ENCODE measurements at places on chromosomes 5 and 9.

DNA sequence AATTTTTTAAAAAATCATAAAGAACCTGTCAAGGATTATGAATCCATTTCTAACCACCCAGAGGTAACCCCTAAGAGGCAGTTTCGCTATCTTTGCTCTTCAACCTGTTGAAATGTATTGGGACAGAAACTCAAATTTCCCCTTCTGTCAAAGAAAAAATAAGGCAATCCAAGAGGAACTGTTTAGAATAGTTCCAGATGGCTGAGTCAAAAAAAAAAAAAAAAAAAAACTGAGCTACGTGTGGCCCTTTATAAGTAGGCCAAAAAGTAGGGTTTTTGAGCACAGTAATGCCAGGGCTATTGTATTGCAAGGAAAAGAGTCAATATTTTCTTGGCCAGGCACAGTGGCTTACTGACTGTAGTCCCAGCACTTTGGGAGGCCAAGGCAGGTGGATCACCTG is 94.9 kb downstream of the RAD23B start:
- DNase-seq, result no peak

DNA sequence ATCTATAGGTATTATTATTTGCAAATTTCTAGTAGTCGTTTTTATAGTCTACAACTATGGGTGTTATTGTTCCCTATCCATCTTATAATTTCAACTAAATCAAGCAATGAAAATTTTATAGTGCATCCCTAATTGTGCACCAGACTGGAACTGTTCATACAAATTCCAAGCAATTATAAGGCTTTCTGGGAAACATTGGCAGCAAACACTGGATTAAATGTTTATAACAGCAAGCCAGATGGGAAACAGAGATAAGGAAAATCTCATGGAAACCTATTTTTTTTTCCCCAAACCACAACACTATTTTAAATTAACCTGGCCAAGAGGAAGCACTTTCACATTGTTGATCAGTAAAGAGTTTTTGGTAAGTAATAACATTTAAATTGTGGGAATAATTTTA is 524.3 kb downstream of the RASEF start:
- no peak for DNase-seq

GRCh38 chr5:173453167-173453566 is 125.0 kb upstream of the STC2 start:
- DNase-seq, result no peak

GRCh38 chr5:54361691-54362411 is 51.5 kb upstream of the ARL15 start:
- DNase-seq, result no peak

DNA sequence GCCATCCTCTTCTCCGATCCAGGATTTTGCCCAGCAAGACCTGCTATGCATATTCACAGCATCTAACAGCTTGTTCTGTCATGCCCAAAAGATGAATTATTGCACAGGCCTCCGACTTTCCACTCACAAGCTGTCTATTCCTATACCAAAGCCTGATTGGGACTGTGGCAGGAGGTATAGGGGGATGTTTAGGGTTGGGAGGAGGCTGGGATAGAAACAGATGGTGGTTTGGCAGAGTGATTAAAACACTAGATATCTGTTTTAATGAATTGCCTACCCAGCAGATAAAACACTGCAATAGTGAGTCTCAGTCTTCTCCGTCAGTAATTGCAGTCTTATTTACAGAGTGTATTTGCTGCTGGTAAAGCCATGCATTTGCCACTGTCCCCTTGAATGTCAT is 215.3 kb downstream of the TLR4 start:
- DNase-seq, result no peak

- no peak for DNase-seq
Observed at GRCh38 chr9:134968823-134969090, 51.0 kb upstream of the FCN1 start.

- DNase-seq, result no peak
Observed at GRCh38 chr9:7146582-7146981, 388.8 kb downstream of the KDM4C start.

GRCh38 chr9:130441031-130441430 is 3.7 kb upstream of the ASS1 start:
- DNase-seq, result no peak

DNA sequence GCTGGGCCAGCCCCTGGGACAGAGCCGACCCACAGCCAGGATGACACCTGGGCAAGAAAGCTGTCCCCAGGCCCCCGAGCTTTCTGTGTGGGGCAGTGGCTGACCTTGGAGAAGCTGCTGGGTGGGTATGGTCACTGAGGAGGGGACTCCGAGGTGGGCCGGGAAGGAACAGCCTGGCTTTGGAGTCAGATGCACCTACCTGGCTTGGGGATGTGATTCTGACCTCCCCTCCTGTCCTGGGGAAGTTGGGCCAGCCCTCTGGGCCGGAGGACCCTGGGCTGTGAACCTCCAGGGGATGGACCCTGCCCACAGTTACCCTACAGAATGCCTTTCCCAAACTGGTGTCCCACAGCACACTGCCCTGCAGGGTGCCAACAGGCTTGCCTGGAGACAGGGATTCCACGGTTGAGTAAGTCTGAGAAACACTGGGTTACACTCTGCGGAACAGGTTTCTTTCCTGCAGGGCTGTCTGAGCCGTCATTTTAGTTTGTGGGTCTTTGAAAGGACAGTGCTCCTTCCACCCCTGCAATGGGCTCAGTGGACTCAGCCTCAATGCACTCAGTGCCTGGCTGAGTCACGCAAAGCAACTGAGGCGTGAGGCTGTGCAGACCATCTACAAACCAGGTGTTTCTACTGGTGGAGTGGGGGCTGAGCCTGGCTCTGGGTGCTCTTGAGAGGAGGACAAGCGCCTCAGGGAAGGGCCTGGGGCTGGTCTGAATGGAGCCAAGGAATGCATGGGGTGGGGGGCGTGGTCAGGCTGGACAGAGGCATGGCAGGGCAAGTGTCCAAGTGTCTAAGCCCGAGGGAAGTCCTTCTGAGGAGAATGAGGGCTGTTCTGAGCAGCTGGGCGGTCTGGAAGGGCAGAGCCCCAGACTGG is 41.3 kb upstream of the PHYKPL start:
- DNase-seq, result no peak

DNA sequence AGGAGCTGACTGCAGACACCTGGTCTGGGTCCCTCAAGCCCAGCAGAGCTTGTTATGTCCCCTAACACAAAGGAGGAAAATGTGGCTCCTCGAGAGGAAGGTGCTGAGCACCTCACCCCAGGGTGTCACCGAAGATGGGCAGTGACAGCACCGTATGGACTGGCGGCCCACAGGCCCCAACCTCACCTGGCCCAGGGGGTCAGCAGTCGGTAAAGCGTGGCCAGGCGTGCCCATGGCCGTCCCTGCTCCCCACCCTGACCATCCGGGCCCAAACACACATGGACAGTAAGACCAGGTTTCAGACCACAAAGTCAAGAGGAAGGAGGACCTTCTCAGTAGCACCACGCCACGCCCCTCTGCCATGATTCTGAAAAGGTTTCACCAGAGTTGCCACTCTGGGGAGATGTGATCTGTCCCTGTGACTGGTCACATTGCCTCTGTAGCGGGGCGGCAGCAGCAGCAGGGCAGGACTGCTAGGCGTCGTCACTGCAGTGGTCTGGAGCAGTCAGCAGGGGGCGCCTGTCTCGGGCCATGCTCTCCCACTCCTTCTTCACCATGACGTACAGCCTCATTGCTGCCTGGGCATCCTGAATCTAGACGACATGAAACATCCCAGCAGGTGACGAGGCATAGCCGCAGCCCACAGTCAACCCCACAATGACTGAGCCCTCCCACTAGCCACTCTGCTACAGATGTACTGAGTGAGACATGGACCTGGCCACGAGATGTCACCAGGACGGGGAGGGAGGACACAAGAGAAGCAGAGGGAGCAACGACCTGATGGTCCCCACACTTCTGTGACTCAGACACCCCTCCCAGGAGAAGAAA is 11.1 kb downstream of the REXO4 start:
- no peak for DNase-seq

DNA sequence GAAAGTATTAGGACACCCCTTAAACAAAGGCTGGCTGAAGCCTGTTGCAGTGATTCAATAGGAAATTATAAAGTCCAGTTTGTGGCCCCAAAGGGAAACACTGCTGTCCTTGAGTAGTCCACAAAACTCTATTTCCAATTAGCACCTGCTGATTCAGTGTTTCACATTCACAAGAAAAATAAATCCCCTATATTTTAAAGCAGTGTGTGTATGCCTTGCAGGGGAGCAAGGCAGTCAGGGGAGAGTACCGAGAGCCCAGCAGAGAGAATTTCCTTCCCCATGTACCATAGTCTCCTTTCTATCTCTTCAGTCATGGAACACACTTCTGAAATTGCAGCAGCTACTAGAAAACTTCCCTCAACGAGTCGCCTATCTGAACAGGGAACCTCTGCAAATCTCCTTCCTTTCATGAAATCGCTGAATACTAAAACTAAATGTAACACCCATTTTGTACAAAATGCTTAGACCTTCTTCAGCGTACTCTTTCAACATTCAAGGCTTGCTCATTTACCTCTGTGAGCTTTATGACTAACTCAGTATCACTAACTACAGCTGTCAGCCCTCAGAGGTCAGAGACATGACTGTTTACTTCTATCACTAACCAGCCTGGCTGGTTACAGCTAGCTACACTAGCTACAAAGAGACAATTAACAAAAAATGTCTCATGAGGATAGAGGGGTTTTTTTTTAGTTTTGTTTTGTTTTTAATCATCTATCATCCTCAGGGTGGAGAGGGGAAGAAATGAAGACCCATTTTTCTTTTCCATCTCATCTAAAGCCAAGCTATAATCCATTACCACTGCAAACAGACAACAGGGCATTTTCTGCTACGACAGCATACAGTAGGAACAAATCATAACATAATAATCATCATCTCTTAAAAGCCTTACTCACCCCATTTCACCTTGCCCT is 188.7 kb downstream of the EBF1 start:
- DNase-seq, result peak; percentile 14

- no peak for DNase-seq
Observed at GRCh38 chr5:71810471-71811195, 91.6 kb downstream of the CARTPT start.

- no peak for DNase-seq
Observed at GRCh38 chr9:38138276-38138675, 69.2 kb upstream of the SHB start.

GRCh38 chr5:57529864-57530263 is 47.3 kb upstream of the ACTBL2 start:
- no peak for DNase-seq

- no peak for DNase-seq
Observed at GRCh38 chr5:179617930-179618329, 5.5 kb downstream of the HNRNPH1 start.

GRCh38 chr9:129283705-129284606 is 105.9 kb upstream of the IER5L start:
- no peak for DNase-seq

GRCh38 chr9:136009516-136009915 is 48.3 kb upstream of the UBAC1 start:
- DNase-seq, result no peak

- DNase-seq, result no peak
Observed at GRCh38 chr9:132243156-132244074, 81.6 kb downstream of the NTNG2 start.

DNA sequence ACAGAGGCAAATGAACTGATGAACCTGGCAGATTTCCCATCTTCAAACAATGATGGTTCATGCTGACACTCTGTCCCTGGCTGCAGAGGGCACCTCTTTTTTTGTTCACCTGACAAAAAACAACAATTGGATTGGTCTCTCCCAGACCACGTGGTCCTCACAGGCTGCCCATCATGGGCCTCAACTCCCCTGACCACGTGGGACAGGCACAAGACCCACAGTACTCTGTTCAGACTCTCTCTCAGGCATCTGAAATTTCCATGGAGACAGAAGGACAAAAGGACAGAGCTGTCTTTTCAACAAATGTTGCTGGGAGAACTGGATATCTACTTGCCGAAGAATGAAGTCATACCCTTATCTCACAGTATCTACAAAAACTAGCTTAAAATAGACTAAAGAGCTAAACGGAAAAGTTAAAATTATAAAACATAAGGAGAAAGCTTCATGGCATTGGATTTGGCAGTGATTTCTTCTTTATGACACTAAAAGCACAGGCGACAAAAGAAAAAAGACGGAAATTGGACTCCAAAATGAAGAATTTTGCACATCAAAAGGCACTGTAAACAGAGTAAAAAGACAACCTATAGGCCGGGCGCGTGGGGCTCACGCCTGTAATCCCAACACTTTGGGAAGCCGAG is 12.2 kb upstream of the DRD1 start:
- no peak for DNase-seq

GRCh38 chr9:34098307-34098706 is 28.2 kb downstream of the DCAF12 start:
- DNase-seq, result no peak

GRCh38 chr5:62653864-62654575 is 75.4 kb downstream of the LRRC70 start:
- DNase-seq, result no peak

- no peak for DNase-seq
Observed at GRCh38 chr9:123834889-123835562, 94.9 kb downstream of the DENND1A start.

DNA sequence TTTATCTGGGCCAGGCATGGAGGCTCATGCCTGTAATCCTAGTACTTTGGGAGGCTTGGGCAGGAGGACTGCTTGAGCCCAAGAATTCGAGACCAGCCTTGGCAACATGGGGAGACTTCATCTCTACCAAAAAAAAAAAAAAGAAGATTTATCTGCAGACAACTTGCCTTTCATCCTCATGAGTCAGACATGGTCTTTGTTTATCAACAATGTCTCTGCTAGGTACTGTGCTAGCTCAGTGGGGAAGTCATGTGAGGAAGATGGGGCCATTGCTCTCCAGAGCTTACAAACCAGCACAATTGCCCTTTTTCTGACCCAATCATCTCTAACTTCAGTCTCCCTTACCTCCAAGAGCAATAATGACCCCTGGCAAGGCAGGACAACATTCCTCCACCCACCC is 1.6 kb downstream of the URM1 start:
- no peak for DNase-seq

DNA sequence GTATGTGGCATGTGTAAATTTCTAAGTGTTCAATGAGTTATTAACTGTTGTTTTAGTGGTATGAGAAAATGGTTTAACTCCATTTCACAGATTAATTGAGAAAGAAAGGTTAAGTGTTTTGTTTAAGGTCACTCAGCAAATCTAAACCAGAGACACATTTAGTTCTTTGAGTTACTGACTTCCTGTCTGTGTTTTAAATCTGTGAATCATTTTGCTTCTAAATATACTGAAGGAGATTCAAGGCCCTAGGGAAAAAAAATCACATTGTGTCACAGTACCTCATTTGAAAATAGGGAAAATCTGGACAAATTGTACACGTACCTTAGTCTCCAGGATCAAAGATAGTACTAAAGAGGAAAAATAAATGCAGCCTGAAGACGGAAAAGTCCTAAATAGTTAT is 368.2 kb downstream of the TMEM161B start:
- no peak for DNase-seq

DNA sequence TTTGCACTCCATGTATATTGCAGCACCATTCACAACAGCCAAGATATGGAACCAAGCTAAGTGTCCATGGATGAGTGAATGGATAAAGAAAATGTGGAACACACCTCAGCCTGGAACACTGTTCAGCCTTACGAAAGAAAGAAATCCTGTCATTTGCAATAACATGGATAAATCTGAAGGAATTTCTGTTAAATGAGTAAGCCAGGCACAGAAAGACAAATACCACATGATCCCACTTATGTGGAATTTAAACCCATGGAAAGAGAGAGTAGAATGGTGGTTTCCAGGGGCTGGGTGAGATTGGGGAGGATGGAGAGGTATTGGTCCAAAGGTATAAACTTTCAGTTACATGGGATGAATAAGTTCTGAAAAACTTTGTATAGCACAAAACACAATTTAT is 228.9 kb upstream of the CD180 start:
- DNase-seq, result peak; percentile 13

GRCh38 chr9:131035548-131035947 is 26.6 kb downstream of the LAMC3 start:
- no peak for DNase-seq

- no peak for DNase-seq
Observed at GRCh38 chr5:146254223-146254622, 50.8 kb downstream of the RBM27 start.
